SJSA1 (cell line): ENCODE measurements at places on chromosomes 1 and 21.

GRCh38 chr1:111736548-111737215 lies 2.5 kb downstream of the INKA2 start:
- DNase-seq: peak; percentile 62

DNA sequence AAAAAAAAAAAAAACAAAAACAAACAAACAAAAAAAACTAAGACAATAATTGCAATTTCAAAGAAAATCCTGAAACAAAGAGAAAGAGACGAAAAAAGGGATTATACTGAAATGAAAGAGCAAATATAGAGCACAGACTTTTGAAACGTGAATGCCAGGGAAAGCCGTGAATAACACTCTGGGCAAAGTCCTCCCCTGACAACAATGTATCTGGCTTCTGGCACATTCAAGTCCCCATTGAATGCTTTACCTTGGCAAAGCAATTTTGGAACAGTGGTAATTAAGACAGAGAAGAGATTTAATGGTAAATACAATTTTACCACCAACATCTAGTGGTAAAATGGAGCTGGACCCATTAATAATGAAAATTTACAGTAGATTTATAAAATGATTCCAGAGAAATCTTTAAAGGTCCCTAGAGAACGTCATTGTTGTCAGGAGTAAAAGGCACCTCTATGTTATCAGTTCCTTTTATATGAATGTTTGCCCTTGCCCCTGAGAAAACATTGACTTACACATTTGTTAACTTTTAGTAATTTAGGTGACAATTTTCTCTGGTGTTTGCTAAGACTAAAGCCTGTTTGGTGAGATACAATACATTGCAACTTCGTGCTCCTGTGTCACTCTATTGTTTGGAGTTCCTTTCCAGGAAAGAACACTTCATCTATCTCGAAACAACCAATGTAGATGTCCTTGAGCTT lies 89.7 kb downstream of the GREM2 start:
- no peak for DNase-seq

- no peak for DNase-seq
Measured at GRCh38 chr1:243420946-243421685, 165.3 kb downstream of the SDCCAG8 start.

GRCh38 chr1:165328136-165328535 lies 28.4 kb downstream of the LMX1A start:
- DNase-seq: no peak

- no peak for DNase-seq
Measured at GRCh38 chr1:150553392-150554085, 4.3 kb downstream of the ADAMTSL4 start.

- DNase-seq: no peak
Measured at GRCh38 chr1:119914071-119914470, 17.8 kb upstream of the ADAM30 start.
